HFF-Myc (cell line): ENCODE measurements at places on chromosomes 16 and 17.

GRCh38 chr17:55238931-55239297, 25.8 kb upstream of the HLF start:
- DNase-seq: no peak

DNA sequence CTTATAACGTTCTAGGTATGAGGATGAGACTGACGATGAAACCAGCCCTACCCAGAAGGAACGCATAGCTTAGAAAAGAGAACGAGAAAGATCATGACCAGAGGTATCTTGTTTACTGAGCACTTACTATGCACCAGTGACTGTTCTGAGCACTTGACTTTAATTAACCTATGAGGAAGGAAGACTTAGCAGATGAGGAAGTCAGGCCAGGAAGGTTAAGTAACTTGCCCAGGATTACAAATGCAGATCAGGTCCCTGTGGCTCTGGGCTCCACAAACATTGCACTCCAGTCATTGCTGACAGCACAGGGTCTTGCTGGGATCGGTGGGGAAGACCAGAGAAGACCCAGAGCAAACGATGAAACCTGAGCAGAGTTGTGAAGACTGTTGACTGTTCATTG, 7.1 kb downstream of the KRT13 start:
- no peak for DNase-seq

DNA sequence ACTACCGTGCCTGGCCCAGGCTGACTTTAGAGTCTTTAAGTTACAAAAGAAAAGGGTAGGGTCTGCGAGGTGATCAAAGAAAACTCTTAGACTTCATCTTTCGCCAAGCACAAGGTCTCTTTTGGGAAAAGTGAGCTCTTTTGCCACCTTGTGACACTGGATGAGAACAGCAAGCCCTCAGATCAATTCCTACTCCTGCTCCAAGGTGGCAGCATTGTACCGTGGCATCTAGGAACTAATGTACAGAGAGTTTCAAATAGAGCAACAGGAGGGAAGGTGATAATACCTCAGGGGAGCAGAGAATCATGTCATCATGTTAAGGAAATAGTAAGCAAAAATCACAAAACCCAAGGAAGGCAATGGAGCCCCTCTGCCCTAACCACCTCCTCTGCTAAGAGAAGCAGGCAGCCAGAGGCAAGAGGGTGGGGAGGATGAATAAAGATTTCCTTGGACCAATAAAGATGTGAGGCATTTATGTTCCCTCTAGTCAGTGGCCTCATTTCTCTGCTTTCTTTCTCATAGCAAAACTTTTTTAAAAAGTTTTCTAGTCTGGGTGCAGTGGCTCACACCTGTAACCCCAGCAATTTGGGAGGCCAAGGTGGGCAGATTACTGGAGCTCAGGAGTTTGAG, 2.1 kb upstream of the C17orf78 start:
- DNase-seq: peak; percentile 75

GRCh38 chr16:78399384-78399783, 299.9 kb downstream of the WWOX start:
- DNase-seq: no peak

GRCh38 chr16:70520612-70521297, 2.6 kb downstream of the COG4 start:
- no peak for DNase-seq

DNA sequence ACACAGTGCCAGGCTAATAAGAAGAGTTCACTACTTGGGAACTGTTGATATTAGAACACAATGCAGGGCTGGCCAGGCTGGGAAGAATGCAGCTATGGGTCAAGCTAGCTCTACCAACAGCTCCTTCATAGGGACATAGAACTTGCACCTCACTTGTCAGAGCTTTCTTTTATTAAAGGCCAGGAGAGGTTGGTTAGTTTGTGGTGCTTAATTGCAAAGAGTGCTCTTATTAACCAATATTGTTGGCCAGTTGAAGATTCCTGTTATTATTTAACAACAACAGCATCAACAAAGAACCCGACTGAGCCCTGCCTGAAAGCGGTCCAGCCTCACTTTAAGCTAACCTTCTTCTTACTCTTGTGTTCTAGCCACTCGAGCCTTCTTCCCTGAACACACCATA, 43.4 kb upstream of the ANKFN1 start:
- no peak for DNase-seq

DNA sequence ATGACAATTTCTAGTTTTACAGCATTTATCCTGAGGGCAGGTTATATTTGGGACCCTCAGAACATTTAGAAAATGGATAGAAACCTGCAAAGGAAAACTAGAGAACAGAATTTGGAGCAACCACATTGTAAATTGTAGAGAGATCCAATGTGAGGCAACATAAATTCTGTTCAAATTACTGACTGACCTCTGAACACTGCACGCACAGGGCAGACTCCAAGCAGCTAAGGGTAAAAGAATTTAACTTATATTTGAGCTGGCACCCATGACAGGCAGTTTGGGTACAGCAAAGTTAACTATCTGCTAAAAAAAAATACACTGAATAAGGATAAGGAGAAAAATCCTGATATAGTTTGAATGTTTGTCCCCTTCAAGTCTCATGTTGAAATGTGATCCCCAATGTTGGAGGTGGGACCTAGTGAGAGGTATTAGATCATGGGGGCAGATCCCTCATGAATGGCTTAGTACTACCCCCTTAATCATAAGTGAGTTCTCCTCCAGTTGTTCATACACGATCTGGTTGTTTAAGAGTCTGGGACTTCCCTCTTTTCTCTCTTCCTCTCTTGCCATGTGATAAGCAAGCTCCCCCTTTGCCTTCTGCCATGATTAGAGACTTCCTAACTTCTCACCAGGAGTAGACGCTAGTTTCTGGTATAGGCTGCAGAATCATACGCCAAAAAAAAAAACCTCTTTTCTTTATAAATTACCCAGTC, 75.7 kb downstream of the FBXL20 start:
- DNase-seq: no peak

GRCh38 chr17:74513987-74514631, 17.2 kb downstream of the CD300LB start:
- DNase-seq: no peak
